ENCODE measurements at places on chromosomes 3 and 15. TPM values are rescaled to one million over a fixed set of nuclear protein-coding genes. Genes with fewer than 3 reads are reported as not detected.

- peaks cover 24% of the 10 kb centered on the region for H3K36me3 ChIP-seq
- peaks cover 85% of the 10 kb centered on the region for H3K4me1 ChIP-seq
- H3K4me3 ChIP-seq: no peak overlapping the region
- H3K27ac ChIP-seq: no peak overlapping the region
- no peaks in the 10 kb centered on the region for H3K27me3 ChIP-seq
Measured at GRCh38 chr3:59877263-59878037, 827.6 kb upstream of the CFAP20DC start.

The MFGE8 gene
- total RNA-seq: 28.2 TPM

The ALDH1L1 gene
- total RNA-seq: not detected

The EPHA3 gene
- not detected for total RNA-seq

DNA sequence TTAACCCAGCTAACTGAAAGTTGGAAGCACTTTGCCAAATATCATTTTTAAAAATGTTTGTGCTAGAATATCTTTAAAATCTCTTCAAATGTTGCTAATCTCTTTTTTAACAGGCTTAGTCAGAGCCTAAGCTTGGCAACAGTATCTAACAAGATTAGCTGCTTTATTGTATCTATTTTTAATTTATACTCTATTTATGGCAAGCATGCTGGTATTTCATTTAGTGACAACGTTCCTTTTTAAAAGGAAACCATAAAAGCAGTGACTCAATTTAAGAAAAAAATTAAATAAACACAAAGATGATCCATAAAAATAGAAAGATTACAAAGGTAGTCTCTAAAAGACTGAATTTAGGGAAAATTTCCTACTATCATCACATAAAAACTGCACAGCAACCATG, 40.5 kb downstream of the SLC12A6 start:
- H3K27ac ChIP-seq: no peak overlapping the region
- no peaks in the 10 kb centered on the region for H3K27me3 ChIP-seq
- peaks cover 9% of the 10 kb centered on the region for H3K36me3 ChIP-seq

The CLDN11 gene
- total RNA-seq: not detected

DNA sequence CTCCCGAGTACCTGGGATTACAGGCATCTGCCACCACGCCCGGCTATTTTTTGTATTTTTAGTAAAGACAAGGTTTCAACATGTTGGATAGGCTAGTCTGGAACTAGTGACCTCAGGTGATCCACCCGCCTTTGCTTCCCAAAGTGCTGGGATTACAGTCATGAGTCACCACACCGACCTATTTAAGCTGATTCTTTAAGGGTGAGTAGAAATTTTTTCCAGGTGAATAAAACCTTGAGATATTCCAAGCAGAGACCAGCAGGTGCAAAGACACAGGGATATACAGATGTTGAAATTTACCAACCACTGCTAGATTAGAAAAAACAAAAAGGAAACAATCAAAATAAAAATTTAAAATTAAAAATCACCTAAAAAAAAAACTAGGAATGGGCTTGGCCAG, 74.4 kb upstream of the CHRNB4 start:
- H3K27ac ChIP-seq: no peak overlapping the region
- peaks cover 6% of the 10 kb centered on the region for H3K4me1 ChIP-seq
- peaks cover 15% of the 10 kb centered on the region for H3K27me3 ChIP-seq
- DNase-seq: no peak
- no peak overlapping the region for H3K4me3 ChIP-seq

DNA sequence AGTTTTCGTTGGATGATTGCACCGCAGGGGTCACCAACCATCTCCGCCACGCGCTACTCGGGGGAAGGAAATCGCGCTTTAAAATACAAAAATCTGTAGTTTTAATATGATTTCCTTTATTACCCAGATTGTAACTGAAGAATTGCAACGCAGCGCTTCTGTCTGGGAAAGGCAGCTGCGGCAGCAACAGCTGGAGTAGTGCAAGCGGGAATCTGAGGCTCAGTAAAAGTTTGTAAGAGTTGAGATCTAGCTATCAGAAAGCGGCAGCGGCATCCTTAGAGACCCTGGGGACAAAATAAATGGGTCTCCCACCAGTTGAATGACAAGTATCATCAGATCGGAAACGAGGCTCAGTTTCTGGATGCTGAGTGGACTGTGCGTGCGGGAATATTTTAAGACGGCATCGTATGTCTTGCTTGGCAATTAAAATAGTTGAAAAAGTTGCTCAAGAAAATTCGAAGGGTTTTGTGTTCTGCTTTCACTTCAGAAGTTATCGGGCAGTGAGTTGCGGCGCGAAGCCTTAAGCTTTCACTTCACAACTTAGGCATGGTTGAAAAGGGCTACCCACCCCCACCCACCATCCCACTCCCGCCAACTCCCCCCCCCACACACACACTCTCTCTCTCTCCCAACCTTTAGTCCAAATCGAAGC, 2.7 kb downstream of the MECOM start:
- peaks cover 73% of the 10 kb centered on the region for H3K27me3 ChIP-seq
- no peaks in the 10 kb centered on the region for H3K36me3 ChIP-seq
- no peak for DNase-seq
- peak overlapping the region; percentile 78 for H3K4me3 ChIP-seq

DNA sequence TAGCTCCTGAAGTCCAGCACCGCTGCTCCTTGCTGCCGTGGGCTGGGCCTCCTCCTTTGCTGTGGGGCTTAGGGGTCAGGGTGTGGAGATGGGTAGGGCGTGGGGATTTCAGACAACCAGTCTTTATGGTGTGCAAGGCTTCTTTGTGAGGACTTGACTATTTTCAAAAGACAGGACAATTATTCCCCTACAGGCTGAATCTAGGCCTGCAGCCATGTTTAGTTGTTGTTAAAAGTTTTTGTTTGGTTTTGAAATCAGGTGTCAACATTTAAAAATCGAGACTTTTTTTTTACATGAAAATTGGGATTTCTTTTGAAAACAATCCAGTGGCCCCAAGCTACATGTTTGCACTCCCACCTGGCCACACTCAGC, 10.6 kb downstream of the RPL32 start:
- no peak overlapping the region for H3K27ac ChIP-seq
- peaks cover 2% of the 10 kb centered on the region for H3K4me1 ChIP-seq
- no peak overlapping the region for H3K4me3 ChIP-seq
- H3K36me3 ChIP-seq: peaks cover 22% of the 10 kb centered on the region

- no peak overlapping the region for H3K4me3 ChIP-seq
- H3K36me3 ChIP-seq: no peaks in the 10 kb centered on the region
- H3K27me3 ChIP-seq: no peaks in the 10 kb centered on the region
- no peak overlapping the region for H3K27ac ChIP-seq
- no peak for DNase-seq
Measured at GRCh38 chr3:164095279-164095678, 983.0 kb downstream of the SI start.

The CFAP100 gene
- not detected for total RNA-seq

- peaks cover 15% of the 10 kb centered on the region for H3K4me1 ChIP-seq
- peaks cover 3% of the 10 kb centered on the region for H3K27me3 ChIP-seq
- no peaks in the 10 kb centered on the region for H3K36me3 ChIP-seq
- no peak overlapping the region for H3K27ac ChIP-seq
- DNase-seq: no peak
Measured at GRCh38 chr3:196207159-196207832, 3.9 kb downstream of the ZDHHC19 start.

GRCh38 chr3:114758831-114759699, 388.0 kb downstream of the ZBTB20 start:
- no peaks in the 10 kb centered on the region for H3K27me3 ChIP-seq
- no peak overlapping the region for H3K4me3 ChIP-seq
- no peak for DNase-seq
- H3K27ac ChIP-seq: no peak overlapping the region
- peaks cover 9% of the 10 kb centered on the region for H3K4me1 ChIP-seq

- no peak for DNase-seq
- peaks cover 2% of the 10 kb centered on the region for H3K27me3 ChIP-seq
- no peak overlapping the region for H3K4me3 ChIP-seq
- H3K4me1 ChIP-seq: peaks cover 19% of the 10 kb centered on the region
Measured at GRCh38 chr15:68834346-68834745, 13.7 kb upstream of the ANP32A start.

DNA sequence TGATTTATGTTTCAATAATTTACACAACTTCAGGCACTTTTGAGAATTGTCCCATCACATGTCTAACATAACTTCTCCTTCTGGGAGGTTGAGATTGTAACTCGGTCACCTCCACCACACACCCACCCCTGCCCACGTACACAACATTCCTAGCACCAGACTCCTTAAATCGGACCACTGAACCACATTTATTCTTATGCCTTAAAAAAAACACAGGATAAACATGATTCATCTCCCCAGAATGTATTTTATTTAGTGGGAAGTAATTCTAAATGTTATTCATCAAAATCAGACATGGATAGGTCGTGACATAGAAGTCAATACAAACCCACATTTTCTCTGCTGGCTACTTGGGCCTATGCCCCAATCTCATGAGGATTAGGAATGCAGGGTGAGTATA, 3.0 kb downstream of the SNTN start:
- no peaks in the 10 kb centered on the region for H3K36me3 ChIP-seq
- no peak for DNase-seq
- H3K27me3 ChIP-seq: peaks cover 1% of the 10 kb centered on the region
- H3K4me3 ChIP-seq: no peak overlapping the region

- peak overlapping the region; percentile 94 for H3K27ac ChIP-seq
- H3K4me1 ChIP-seq: peaks cover 75% of the 10 kb centered on the region
- no peaks in the 10 kb centered on the region for H3K27me3 ChIP-seq
- peak overlapping the region; percentile 42 for H3K4me3 ChIP-seq
- DNase-seq: no peak
Measured at GRCh38 chr15:38671006-38671387, 106.4 kb upstream of the RASGRP1 start.

DNA sequence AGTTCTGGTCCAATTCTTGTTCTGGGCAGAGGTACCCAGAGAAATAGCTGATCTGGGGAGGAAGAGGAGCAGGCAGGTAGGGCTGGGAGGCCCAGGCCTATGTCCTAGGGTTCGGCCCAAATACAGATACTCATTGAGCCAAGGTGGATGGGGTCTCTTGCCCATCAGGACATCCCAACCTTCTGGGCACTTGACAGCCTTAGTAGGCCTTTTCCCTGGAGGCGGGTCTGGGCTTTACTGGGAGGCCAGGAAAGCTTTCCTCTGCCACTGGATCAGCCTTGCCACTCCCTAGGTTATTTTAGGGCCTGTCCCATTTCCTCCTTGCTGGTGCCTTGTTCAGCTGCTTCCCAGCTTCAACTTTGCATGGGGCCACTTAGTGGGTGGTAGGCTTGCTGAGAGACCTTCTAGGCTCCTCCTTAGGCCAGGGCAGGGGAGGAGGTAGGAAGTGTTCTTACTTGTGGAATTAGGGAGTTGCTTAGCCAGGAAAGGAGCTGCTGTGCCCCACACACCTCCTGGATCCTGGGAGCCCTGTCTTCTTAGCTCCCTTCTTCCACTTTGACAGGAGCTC, 9.7 kb downstream of the TEX264 start:
- no peaks in the 10 kb centered on the region for H3K27me3 ChIP-seq
- peak overlapping the region; percentile 38 for H3K27ac ChIP-seq
- peaks cover 21% of the 10 kb centered on the region for H3K36me3 ChIP-seq
- H3K4me3 ChIP-seq: no peak overlapping the region
- peaks cover 86% of the 10 kb centered on the region for H3K4me1 ChIP-seq

The SLC9C1 gene
- total RNA-seq: not detected

DNA sequence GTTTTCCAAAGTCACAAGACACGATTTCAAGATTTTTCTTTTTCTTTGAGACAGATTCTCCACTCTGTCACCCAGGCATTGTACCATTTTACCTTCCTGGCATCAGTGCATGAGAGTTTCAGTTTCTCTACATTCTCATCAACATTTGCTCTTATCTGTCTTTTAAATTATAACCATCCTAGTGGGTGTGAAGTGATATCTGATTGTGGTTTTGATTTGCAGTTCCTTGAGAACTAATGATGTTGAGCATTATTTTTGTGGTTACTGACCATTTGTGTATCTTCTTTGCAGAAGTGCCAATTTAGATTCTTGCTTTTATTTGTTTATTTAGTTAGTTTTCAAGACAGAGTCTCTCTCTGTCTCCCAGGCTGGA, 41.2 kb downstream of the ADIPOQ start:
- no peaks in the 10 kb centered on the region for H3K27me3 ChIP-seq
- peaks cover 59% of the 10 kb centered on the region for H3K4me1 ChIP-seq
- no peak overlapping the region for H3K4me3 ChIP-seq
- H3K27ac ChIP-seq: peak overlapping the region; percentile 72
- no peaks in the 10 kb centered on the region for H3K36me3 ChIP-seq

- no peak for DNase-seq
- H3K27ac ChIP-seq: no peak overlapping the region
- H3K4me1 ChIP-seq: no peaks in the 10 kb centered on the region
- H3K27me3 ChIP-seq: no peaks in the 10 kb centered on the region
Measured at GRCh38 chr3:130992344-130992743, 34.3 kb downstream of the ASTE1 start.
